ENCODE measurements at places on chromosomes 7 and 10. TPM values are rescaled to one million over a fixed set of nuclear protein-coding genes. Genes with fewer than 3 reads are reported as not detected.

Gene CCDC3
- polyA plus RNA-seq, result 3.2 TPM

Gene C10orf105
- 0.04 TPM for polyA plus RNA-seq

Gene CALML3
- polyA plus RNA-seq, result 330 TPM

Gene UBTD1
- polyA plus RNA-seq, result 6.7 TPM

Gene CCM2
- 24.0 TPM for polyA plus RNA-seq

Gene ACBD5
- 6.3 TPM for polyA plus RNA-seq

Gene DLG5
- polyA plus RNA-seq, result 17.4 TPM

Gene TCTN3
- 10.5 TPM for polyA plus RNA-seq

Gene PRKAR1B
- polyA plus RNA-seq, result 10.4 TPM

Gene TAC1
- not detected for polyA plus RNA-seq

Gene SPOCK2
- 1.9 TPM for polyA plus RNA-seq

Gene GIMAP2
- polyA plus RNA-seq, result 2.1 TPM

Gene GDF2
- polyA plus RNA-seq, result not detected

Measured in esophagus (tissue), 2 donors.